ENCODE measurements at places on chromosomes 1 and 21.

- no peak for DNase-seq
These were observed 82.0 kb upstream of the JAK1 start for GRCh38 chr1:65048335-65048734.

- DNase-seq, result no peak
These were observed 173.0 kb downstream of the NFIA start for GRCh38 chr1:61255358-61255703.

DNA sequence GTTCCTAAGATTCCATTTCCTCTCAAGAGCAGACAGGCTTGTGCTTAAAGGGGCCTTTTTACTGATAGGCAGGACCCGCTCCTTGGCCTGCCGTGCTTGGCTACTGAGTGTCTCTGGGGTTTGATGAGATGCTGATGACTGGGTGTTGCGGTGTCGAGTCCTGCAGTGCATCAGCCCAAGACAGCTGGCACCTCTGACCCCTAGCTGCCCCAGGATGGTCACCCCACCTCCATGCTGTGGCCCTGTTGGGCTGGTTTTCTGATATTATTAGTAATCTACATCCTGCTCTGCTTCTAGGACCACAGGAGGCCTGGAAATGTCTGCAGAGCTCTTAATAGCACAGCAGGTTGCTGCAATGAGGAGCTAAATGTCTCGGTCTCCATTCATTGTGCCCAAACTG is 28.7 kb downstream of the LRRC71 start:
- no peak for DNase-seq

DNA sequence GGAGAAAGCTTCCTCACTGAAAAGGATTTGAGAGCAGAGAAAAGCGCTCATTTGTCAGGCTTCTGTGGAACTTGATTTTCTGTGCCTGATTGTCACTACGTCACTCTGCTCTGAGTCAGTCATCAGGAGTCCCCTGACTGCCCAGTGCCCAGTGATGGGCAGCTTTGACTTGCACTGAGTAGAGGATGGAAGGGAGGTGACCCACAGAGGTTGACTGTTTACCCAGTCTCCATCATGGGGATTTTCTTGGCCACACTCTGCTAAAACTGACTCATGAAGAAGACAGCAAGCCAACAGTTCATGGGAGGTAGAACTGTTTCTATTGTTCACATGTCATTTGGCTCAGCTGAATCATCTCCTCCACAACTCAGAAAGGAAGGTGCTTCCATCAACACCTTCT is 82.1 kb upstream of the DUSP10 start:
- no peak for DNase-seq

DNA sequence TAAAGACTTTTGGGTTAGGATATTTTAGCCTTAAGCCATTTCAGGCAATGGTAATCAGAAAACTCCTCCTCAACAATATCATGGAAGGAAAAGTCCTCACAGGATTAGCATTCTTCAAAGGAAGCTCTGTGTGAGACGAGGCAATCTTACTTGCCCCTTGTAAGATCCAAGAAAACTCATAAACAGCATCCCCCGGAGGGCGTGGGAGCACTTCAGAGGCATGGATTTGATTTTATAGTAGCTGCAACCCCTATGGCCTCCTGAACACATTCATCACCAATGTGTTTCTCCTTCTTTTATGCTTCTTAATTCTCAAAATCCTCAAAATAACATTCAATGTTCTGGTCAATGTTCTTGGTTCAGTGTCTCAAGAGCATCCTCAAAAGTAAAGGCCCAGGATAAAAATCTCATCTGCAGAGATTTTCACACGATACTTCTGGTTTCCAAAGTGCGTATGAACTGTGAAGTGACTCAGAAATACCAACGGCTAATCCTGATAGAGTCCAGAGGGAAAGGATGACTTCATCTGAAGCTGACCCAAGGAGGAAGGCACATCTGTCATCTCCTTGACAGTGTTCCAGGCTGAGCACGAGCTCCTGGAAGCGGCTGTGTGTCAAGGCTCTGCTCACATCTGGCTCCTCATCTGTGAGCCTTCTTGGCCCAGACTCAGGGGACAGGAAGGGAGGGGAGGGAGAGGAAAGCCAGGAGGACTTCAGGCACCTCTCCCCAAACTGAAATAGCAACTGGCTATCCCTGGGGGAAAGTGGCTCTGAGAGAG is 49.3 kb upstream of the PSEN2 start:
- no peak for DNase-seq

GRCh38 chr1:175511496-175511895 is 231.9 kb downstream of the TNR start:
- no peak for DNase-seq

- DNase-seq, result no peak
These were observed 38.6 kb upstream of the CR1L start for GRCh38 chr1:207606362-207606755.

GRCh38 chr1:44237721-44238457 is 24.6 kb downstream of the DMAP1 start:
- peak; percentile 79 for DNase-seq

DNA sequence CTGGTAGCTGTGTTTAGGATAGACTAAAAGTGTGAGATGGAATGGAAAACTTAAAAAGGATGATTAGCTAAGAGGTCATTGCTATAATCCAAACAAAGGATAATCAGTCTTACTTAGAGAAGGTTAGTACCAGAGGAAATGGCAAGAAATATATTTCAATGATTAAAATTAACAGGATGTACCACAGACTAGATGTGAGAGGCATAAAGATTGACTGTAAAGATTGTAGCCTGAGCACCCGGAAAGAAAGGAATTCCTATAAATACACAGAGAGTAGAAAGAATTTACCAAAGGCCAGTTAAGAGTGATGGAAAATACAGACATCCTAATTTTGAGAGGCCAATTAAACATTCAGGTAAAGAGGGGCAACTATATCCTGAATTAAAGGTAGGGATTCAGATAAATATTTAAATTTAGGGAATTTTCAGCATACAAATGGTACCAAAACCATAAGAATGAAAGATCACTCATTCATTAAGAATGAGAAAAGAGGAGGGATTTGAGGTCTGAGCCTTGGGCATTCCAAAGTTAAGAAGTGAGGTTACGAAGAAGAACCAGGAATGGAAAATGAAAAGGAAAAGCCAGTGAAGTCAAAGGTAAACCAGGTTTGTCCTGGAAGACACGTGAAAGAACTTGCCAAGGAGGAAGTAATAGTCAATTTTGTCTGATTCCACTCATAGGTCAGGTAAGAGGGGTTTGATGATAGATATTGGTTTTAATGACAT is 46.4 kb upstream of the RGS1 start:
- DNase-seq, result no peak

DNA sequence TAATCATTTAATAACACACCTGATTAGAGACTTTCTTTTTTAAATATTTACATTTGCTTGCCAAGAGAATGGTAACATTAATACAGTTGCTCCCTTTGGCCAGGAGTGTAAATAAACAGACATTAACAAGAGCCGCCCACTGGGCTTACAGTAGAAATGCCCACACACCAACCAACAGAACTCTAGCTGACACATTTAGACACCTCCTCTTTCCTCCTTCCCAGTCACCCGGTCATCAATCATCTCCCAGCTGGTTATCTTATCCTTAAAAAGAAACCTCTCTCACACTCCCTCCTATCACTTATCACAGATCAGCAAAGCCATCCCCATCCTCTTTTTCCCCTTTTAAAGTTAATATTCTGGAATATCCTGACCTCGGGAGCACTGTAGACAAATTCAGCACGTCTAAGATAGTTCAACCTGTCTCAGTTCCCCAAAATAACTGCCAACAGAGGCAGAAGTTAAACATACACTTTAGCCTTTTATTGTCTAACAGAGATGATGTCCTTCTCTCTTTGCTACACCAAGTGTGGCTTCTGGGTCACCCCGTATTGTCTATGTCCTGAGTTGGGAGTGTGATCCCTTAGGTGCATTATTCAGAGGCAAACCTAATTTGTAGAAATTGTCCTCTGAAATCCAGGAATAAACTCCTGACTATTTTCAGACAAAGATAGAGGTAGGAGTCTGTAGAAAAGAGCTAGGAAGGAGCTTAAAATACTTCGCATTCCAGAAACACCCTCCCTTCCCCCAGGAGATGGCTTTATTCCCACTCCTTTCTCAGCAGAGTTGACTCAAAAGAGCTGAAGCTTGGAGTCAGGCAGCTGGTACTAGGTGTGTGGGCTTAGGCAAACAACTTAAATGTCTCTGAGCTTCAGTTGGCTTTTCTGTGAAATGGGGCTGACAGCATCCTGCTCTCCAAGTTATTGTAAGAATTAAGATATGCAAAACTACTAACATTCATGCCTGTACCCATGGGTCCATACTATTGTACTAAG is 8.8 kb downstream of the MYCL start:
- DNase-seq, result no peak

DNA sequence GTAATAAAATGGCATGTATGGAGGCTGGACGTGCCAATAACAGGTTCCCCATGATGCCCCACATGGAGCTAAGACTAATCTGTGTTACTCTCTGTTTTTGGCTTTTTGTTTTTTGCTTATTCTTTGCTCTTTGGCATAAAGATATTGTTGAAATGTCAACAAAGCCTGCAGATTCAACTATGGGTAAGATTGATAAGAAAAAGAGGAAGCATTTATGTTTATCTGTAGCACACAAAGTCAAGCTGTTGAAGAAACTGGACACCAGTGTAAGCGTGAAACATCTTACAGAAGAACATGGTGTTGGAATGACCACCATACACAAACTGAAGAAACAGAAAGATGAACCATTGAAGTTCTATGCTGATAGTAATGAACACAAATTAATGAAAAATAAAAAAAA is 402.7 kb downstream of the LTN1 start:
- no peak for DNase-seq

GRCh38 chr21:25709684-25710265 is 24.9 kb downstream of the ATP5PF start:
- DNase-seq, result no peak

DNA sequence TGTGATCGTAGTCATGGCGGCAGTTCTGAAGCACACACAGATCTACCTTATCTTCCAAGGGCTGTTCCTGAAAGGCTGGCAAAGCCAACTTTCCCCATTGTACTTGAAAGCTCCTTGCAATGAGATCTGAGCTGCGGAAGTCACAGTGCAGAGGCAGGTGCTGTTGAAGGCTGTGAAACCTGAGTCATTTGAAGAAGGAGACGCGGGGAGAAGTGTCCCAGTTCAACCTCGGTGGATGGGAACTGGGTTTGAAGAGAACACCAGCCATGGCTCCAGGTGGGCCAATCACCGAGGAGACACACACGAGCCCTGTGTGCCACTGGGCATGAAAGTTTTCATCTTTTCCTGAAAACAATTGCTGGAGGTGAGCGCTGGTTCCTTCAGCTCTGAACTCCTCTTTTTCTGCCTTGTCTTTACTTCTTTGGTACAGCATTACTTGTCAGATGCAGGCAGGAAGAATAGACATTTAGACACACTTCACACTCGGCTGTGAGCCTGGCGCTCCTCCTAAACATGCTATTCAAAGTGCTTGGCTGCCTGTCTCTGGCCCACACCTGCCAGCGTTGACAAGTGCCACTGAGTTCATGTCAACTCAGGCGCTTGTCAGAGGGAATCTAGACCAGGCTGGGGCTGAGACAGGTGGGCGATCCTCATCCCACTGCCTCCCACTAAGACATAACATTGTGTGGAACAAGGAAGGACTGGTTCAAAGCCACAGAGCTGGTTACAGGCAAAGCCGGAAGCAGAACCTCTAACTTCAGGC is 25.7 kb upstream of the PDE9A start:
- DNase-seq, result peak; percentile 66

GRCh38 chr1:178052650-178053461 is 41.0 kb upstream of the RASAL2 start:
- no peak for DNase-seq

GRCh38 chr1:4593106-4593505 is 61.3 kb upstream of the AJAP1 start:
- DNase-seq, result no peak

DNA sequence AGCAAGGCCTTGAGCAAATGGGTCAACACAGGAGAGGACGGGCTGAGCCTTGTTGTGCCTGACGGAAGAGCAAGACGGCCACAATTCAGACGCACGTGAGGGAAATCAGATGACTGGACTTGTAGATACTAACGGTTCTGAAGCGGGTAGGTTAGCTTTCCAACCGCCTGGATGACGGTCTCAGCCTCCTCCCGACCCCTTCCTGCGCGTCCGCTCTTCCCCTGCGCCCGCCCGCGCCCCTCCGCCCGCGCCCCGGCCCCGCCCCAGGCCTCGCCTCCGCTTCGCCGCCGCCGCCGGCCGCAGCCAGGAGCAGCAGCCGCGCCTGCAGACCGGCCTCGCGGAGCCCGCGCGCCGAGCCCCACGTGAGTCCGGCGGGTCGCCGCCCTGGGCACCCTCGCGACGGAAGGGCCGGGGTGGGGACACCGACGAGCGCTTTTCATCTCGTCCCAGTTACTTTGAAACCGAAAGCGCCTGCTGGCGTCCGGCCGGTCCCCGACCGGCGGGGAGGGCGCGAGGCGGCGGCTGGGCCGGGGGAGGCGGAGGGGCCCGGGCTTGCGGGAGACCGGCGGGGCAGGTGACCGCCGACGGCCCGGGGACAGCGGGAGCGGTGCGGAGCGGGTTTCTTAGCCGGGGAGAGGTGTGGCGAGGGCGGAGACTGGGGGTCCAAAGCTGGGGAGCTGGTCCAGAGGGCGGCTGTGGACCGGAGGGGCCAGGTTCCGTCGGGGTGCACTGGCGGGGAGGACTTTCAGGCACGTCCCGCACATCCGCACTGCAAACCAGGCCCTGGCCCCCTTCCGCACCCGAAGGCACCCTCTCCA is at the start of gene TRAF5:
TSS of gene TRAF5 (plus strand) at position 306 of the 818 bp plus-strand sequence. CDS start 26,407 bp downstream, outside the sequence.
- DNase-seq, result no peak

GRCh38 chr1:3889936-3890335 is 10.1 kb downstream of the C1orf174 start:
- no peak for DNase-seq

GRCh38 chr1:8641377-8641997 is 176.0 kb downstream of the RERE start:
- DNase-seq, result no peak

DNA sequence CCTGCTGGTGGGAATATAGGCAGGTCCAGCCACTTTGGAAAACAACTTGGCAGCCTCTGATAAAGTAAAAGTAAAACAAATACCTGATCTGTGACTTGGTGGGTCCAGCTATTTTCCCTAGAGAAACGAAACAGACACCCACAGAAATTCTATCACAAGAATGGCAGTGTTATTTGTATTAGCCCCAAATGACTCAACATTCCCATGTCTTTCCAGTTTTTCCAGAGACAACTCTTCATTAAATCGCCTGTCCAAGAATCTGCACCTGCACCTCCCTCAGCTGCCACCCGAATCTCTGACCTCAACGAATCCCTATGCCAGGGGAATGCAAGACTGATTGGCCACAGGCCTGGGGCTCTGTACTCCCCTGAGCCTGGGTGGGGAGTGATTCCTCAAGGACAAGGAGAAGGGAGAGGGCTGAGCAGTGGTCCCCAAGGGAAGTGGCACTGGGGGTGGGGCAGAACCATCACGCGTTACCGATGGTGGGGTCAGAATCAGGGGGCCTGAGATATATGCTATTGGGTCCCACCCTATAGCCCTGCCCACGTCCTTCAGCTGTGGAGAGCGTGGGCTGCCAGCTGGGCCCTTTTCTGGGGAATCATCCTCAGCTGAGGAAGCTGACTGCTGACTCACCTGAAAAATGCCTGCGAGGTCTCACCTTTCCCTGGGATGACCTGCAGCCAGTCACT is 553.0 kb downstream of the PTPRU start:
- no peak for DNase-seq

GRCh38 chr21:33196941-33197374 is 32.8 kb upstream of the IFNAR2 start:
- DNase-seq, result peak; percentile 26

All from caudate nucleus (tissue), 63 donors.